ENCODE measurements at places on chromosomes 2 and 18.

GRCh38 chr2:60002183-60002867 is 551.1 kb downstream of the BCL11A start:
- H3K4me3 ChIP-seq, result no peak overlapping the region
- H3K4me1 ChIP-seq, result no peaks in the 10 kb centered on the region
- DNase-seq, result no peak
- no peak overlapping the region for H3K27ac ChIP-seq

DNA sequence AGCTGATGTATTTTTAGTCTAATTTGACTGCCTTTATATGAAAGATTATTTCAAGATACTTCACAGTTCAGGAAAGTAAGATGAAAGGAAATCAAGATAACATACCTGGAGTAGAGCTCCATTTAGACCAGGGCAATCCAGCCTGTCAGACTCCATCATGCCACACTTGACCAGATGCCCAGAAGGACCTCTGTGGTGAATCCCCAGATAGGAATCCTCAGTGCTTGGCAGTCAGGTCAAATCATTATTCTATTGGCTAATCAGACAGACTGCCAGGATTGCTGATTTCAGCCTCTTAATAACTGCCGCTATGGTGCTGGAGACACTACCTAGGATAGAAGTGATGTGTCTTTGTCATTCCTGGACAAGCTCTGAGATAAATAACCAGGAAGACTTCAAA is 404.2 kb downstream of the STK39 start:
- H3K27ac ChIP-seq, result no peak overlapping the region
- H3K27me3 ChIP-seq, result no peaks in the 10 kb centered on the region
- no peaks in the 10 kb centered on the region for H3K36me3 ChIP-seq
- DNase-seq, result no peak
- H3K4me3 ChIP-seq, result no peak overlapping the region

DNA sequence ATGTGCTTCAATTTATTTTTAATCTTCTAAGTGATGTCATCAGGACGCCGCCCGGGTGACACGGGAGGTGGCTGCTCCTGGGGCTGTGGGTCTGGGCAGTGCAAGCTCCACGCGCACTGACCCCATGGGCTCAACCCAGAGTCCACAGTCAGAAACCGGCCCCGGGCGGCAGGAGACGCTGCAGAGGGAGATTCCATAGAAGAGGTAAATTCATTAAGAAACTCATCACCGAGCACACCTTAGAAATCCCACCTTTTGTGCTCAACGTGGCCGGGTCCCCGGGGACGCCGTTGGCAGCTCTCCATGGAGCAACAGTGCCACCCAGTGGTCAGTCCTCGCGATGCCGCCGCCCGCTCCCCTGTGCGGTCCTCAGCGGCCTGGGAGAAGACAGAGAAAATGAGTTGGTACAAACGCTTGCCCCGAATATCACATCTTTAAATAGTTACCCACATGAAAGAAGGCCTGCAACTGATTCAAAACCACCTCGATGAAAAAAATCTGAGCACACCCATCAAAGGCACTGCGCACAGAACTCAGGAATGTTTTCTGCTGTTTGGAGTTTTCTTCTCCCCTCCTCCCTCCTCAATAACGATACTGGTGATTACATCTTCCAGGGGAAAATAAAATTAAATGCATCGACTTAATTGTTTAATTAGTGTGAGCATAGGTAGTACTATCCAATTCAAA is 92.6 kb downstream of the CMPK2 start:
- DNase-seq, result peak; percentile 51
- H3K27me3 ChIP-seq, result no peaks in the 10 kb centered on the region
- H3K4me3 ChIP-seq, result no peak overlapping the region
- no peaks in the 10 kb centered on the region for H3K36me3 ChIP-seq
- no peak overlapping the region for H3K27ac ChIP-seq

DNA sequence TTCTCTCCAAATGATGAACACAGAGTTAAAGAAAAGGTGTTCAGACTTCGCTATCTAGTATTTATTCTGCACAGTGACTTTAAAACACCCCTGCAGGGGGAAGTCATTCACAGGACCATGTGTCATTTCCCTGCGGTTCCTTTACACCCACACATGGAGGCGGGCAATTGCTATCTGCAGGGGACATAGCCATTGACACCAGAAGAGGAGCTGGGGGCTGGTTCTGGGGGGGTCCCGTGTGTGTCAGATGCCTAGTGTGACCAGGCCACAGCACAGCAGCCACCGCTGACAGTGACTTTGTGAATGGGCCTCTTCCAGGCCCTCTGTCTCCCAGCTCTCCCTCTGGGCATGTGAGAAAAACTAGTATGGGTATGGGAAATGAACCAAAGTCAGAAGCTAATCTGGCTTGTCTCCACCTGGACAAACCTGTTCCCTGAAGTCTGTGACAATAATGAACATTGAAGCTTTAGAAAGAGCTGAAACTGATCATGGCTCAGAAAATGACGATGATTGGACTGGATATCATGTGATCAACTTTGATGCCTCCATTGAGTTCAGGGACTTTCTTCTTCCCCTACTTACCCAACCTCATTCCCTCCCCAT is 7.5 kb upstream of the GBX2 start:
- H3K27me3 ChIP-seq, result peaks cover 100% of the 10 kb centered on the region
- H3K4me1 ChIP-seq, result peaks cover 35% of the 10 kb centered on the region
- no peak overlapping the region for H3K4me3 ChIP-seq
- no peaks in the 10 kb centered on the region for H3K36me3 ChIP-seq
- no peak for DNase-seq

DNA sequence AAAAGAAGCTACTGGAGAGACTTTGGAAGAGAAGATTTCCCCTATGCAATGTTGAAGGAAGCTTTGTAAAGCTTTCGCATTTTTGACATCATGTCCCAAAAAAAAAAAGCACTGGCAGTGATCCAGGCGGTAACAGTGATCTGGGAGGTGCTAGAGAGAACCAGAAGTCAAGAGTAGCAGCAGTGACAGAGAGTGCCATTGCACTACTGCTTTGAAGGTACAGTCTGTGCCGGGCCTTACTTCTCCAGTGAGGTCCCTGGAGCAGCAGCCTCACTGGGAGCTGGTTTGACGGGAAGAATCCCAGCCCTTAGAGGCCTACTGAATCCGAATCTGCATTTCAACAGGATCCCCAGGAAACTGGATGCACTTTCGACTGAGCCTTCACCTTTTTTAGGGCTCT is 50.9 kb upstream of the ATL2 start:
- peaks cover 24% of the 10 kb centered on the region for H3K4me1 ChIP-seq
- no peak for DNase-seq
- H3K27me3 ChIP-seq, result no peaks in the 10 kb centered on the region
- H3K36me3 ChIP-seq, result no peaks in the 10 kb centered on the region
- H3K27ac ChIP-seq, result no peak overlapping the region
- H3K4me3 ChIP-seq, result no peak overlapping the region

DNA sequence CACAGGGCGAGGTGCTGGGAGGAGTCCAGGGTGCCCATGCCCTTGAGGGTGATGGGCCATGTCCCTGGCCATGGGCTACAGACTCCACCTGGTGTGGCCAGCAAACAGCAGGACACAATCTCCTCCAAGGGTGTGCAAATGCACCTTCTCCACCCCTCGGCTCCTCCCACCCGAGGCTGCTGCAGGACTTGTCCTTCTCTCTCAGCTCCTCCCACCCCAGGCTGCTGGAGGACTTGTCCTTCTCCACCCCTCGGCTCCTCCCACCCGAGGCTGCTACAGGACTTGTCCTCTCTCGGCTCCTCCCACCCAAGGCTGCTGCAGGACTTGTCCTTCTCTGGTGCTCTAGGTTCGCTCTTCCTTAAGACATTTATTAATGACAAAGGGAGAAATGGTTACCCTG is 57.3 kb upstream of the SNTG2 start:
- H3K4me3 ChIP-seq, result no peak overlapping the region
- H3K27ac ChIP-seq, result no peak overlapping the region
- no peaks in the 10 kb centered on the region for H3K4me1 ChIP-seq
- H3K27me3 ChIP-seq, result no peaks in the 10 kb centered on the region

DNA sequence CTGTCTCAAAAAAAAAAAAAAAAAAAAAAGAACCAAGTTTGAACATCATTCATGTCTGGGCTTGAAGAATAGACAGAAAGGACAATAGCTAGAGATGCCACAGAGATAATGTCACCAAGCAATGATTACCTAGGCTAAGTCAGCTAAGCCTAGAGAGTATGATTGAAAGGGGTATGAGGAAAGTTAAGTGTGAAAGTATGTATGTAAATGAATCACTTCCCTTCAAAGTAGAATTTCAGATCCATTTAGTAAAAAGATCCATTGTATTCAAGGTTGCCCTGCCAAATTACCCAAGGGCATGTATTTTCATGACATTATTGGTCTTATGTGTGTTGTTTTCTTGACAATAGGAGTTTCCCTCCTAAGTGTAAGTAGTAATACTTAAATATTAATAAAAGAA is 34.1 kb upstream of the SLC39A10 start:
- no peak overlapping the region for H3K4me3 ChIP-seq
- no peaks in the 10 kb centered on the region for H3K36me3 ChIP-seq
- no peaks in the 10 kb centered on the region for H3K4me1 ChIP-seq
- H3K27me3 ChIP-seq, result no peaks in the 10 kb centered on the region
- no peak for DNase-seq

DNA sequence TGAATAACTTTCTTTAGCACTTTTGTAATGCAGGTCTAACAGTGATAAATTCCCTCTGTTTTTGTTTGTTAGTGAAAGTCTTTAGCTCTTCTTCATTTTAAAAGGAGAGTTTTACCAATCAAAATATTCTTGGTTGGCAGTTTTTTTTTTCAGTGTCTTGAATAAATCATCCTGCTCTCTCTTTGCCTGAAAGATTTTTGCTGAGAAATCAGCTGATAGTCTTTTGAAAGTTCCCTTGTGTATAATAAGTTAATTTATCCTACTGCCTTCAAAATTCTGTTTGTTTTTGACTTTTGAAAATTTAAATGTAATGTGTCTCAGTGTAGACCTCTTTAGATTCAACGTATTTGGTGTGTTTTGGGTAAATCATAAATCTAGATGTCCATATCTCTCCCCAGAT is 205.7 kb upstream of the NXPH2 start:
- DNase-seq, result no peak
- H3K4me3 ChIP-seq, result no peak overlapping the region
- H3K36me3 ChIP-seq, result no peaks in the 10 kb centered on the region
- no peaks in the 10 kb centered on the region for H3K27me3 ChIP-seq
- no peaks in the 10 kb centered on the region for H3K4me1 ChIP-seq

DNA sequence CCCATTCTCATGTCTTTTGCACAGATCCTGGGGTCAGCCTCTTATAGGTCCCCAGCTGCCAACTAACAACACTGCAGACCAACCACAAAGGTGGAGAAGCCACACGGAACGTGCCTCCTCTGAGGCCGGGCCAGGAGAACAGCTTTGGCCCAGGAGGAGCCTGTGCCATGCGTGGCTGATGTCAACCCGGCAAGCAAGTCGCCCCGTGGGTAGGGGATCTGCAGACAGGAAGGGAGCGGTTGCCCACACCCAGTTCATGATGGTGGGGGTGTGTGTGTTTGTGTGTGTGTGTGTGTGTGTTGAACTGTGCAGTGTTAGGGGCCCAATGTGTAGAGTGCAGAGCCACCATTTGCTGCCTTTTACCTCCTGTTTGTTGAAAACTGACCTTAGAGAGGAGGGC is 2.4 kb upstream of the CLEC4F start:
- H3K36me3 ChIP-seq, result no peaks in the 10 kb centered on the region
- no peaks in the 10 kb centered on the region for H3K27me3 ChIP-seq
- no peaks in the 10 kb centered on the region for H3K4me1 ChIP-seq
- H3K4me3 ChIP-seq, result no peak overlapping the region
- DNase-seq, result no peak

GRCh38 chr2:221780281-221780688 is 208.2 kb upstream of the EPHA4 start:
- no peak overlapping the region for H3K27ac ChIP-seq
- no peak for DNase-seq
- H3K27me3 ChIP-seq, result no peaks in the 10 kb centered on the region
- H3K36me3 ChIP-seq, result no peaks in the 10 kb centered on the region
- H3K4me3 ChIP-seq, result no peak overlapping the region

GRCh38 chr2:238938401-238939055 is 90.6 kb downstream of the TWIST2 start:
- no peak overlapping the region for H3K4me3 ChIP-seq
- no peaks in the 10 kb centered on the region for H3K27me3 ChIP-seq
- peak; percentile 91 for DNase-seq
- H3K36me3 ChIP-seq, result no peaks in the 10 kb centered on the region
- H3K4me1 ChIP-seq, result peaks cover 9% of the 10 kb centered on the region

Data from tibial nerve (tissue), 4 donors.